ENCODE measurements at places on chromosomes 11 and 22. TPM values are rescaled to one million over a fixed set of nuclear protein-coding genes. Genes with fewer than 3 reads are reported as not detected.

LGR4 gene
- polyA plus RNA-seq, result 2.6 TPM

TMEM9B gene
- 120 TPM for polyA plus RNA-seq

TMEM41B gene
- 5.2 TPM for polyA plus RNA-seq

JAML gene
- polyA plus RNA-seq, result 1.4 TPM

C11orf97 gene
- not detected for polyA plus RNA-seq

KCNJ4 gene
- not detected for polyA plus RNA-seq

DNA sequence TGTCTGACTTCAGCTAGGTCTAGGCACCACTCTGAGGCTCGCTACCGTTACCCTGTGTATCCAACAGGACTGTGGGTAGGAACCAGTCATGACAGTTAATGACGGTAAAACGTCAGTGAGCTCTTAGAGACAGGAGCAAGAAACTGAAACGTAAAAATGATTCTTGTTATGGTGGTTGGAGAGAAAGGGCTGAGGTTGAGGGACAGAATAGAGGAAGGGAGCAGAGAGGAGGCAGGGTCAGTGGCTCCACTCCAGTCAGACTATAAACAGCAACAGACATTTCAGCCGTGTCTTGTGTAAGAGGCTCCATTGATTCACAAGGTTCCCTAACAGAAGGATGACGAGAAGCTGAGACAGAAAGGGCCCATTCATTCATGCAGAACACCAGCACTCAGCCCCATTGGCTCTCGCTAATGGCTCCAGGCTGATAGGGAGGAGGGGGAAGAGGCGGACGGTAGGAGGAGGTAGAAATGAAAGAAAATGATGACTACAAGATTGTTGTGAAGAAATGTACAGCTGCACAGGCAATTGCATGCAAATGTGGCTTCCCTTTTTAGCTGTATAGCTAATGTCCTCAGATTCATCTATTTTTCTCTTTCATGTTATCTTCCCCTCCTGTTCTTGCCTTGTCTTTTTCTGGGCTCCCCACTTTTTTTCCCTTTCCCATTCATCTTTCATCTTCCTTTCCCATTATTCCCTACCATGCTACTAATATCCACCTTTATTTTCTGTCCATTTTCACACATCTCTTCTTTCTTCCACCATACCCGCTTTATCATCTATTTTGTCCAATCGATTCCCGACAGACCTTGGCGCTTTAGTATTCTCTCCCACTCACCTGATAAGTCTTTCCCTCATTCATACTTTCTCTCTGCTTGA, 34.3 kb downstream of the ETS1 start:
- DNase-seq, result peak; percentile 90

- no peak for DNase-seq
Observed at GRCh38 chr11:2687782-2688191, 12.0 kb downstream of the KCNQ1OT1 start.

GRCh38 chr22:42299586-42300258, 29.3 kb upstream of the TCF20 start:
- DNase-seq, result peak; percentile 47

DNA sequence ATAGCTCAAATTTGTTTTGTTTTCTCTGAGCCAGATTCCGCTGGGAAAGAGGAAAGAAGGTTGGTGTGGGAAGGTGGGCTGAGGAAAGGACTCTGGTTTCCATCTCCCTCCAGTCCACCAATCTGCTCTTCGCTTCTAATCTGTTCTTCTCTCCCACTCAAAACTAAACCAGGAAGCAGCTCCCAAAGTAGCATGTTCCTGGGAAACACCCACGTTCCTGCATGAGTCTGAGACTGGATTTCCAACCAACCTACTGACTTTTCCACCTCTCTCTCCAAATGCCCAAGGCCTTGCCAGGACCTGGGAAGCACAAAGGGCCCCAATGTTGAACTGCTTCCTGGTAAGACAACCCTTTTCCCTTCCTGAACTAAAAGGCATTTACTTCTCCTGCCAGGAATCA, 110.2 kb downstream of the WT1 start:
- DNase-seq, result no peak

GRCh38 chr11:17930544-17931125, 82.2 kb downstream of the SERGEF start:
- no peak for DNase-seq

DNA sequence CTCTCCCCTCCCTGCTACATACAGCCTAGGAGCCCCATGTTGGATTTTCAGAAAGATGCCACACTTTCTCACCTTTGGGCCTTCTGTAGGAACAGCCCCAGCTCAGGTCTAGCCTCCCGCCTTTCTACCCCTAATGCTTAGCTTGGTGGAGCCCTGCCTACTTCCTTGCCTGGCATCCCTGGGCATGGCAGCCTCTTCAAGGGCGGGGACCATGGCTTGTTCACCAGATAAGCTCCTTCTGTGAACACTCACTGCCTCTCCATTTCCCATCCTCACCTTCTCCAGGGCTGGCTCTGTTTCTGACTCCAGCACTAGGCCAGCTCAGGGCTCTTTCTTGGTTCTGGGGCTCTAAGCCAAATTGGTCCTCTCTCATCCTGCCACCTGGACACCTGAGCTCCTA, 1.4 kb downstream of the SEPTIN3 start:
- no peak for DNase-seq

- DNase-seq, result no peak
Observed at GRCh38 chr11:67450796-67451657, 1.5 kb downstream of the GPR152 start.

- DNase-seq, result no peak
Observed at GRCh38 chr22:33518405-33518804, 401.9 kb downstream of the LARGE1 start.

DNA sequence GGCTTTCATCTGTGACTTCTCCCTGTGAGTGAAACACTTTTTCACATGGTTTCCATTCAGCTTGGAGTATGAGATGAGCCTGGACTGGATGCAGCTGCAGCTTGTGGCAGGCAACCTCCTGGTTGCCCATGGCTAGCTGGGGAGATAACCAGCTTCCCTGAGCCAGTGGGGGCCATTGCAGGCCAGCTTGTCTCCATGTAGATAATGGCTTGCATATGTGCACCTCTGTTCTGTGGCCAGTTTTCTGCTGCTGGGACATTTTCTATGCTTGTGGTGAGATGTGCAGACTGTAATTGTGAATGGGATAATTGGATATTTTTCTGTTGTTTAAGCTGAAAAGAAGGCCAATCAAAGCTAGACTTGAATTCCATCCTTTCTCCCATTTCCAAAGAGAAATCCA, 38.5 kb downstream of the INSC start:
- DNase-seq, result no peak

DNA sequence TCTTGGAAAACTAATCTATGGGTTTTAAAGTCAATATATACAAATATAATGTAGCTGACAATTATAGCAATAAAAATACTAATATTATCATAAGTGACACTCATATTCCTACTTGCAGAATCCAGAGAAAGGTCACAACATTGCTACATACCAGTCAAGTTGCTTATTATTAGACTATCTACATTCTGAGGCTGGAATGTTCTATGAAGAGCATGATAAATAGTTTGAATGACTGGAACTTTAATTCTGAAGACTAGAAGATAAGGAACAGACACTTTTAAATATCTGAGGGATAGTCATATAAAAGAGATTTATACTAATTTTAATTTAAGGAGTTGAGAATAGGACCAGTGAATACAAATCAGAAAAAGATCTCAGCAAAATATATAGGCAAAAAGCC, 146.0 kb downstream of the GUCY1A2 start:
- no peak for DNase-seq

DNA sequence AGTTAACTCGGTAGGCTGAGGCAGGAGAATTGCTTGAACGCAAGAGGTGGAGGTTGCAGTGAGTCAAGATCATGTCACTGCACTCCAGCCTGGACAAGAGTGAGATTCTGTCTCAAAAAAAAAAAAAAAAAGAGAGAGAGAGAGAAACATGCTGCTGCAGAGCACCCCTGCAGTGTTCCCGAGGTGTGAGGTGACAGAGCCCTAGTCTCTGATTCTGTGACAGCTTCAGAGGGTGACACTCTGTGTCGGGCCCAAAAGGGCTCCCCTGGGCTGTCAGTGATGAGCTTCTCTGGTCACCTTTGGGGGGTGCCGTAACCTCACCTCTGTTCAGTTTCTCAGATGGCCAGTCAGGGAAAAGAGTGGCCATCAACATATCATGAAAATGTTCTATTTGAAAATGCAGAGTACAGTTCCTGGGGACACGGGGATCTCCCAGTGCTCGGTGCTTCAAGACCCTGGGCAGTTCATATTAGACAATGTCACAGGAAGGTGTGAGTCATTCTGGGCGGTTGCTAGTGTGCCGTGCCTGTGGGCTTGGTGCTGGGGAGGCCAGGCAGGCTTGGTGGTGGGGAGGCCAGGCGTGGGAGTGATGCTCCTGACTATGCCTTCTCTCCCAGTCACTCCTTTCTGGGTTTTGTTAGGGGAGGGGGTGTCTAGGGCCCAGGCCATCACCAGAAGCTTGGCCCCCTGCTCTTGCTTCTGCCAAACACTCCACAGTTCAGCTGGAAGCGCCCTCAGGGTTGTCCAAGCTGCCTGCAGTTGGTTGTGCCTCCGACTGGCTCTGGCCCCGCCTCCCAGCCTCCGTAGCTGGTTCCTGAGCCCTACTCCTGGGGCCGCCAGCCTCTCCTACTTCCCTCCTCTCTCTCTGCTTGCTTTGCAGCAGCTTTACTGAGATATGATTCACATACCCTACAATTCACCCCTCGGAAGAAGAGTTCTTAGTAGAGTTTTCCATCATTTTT, 52.5 kb upstream of the CLDN5 start:
- no peak for DNase-seq

DNA sequence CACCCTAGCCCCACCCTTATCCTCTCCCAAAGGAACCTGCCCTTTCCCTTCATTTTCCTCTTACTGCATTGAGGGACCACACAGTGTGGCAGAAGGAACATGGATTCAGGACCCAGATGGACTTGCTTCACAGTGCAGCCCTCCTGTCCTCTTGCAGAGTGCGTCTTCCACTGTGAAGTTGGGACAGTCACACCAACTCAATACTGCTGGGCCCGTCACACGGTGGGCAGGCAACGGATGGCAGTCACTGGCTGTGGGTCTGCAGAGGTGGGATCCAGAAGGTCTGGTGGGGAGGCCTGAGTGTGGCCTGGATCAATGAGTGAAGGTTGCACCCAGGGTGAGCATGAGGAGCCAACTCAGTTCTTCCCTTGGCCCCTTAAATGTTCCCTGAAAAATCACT, 129.9 kb upstream of the B3GAT1 start:
- no peak for DNase-seq

- no peak for DNase-seq
Observed at GRCh38 chr22:35864545-35865165, 147.0 kb downstream of the APOL5 start.

DNA sequence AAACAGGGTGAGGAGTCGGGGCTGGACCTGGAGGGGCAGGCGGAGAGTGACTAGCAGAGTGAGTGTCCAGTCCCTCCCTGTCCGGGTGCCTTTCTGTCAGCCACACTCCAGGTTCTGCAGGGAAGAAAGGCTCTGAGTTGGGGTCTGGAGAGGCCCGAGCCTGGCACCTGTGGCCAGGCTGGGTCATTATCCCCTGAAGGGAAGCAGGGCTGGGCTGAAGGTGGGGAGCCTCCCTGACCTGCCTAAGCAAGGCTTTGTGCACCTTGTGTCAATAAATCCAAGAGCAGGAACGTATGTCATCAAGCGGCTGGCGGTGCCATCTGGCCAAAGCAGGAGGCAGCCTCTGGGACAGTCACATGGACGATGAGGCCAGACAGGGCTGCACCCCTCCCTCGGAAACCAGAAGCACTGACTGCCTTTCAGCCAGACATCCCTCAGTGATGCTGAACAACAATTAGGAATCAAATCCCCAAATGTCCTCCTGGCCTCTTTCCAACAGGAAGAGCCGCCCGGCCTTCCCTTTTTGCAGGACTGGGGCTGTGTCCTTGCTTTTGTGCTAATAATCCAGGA, 73.9 kb upstream of the FGF3 start:
- DNase-seq, result no peak

- no peak for DNase-seq
Observed at GRCh38 chr22:45615364-45615763, 56.3 kb upstream of the ATXN10 start.

DNA sequence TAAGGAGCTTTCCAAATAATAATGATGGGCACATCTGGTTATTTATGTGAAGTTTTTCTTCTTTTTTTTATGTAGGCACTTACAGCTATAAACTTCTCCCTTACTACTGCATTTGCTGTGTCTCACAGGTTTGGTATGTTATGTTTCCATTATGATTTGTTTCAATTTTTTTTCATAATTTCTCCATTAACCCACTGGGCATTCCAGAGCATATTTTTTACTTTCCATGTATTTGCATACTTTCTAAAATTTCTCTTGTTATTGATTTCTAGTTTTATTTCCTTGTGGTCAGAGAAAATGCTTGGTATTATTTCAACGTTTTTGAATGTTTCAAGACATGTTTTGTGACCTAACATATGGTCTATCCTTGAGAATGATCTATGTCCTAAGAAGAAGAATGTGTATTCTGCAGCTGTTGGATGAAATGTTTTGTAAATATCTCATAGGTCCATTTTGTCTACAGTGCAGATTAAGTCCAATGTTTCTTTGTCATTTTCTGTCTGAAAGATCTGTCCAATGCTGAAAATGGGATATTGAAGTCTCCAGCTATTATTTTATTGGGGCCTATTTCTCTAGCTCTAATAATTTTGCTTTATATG, 362.1 kb downstream of the DDX10 start:
- DNase-seq, result no peak

DNA sequence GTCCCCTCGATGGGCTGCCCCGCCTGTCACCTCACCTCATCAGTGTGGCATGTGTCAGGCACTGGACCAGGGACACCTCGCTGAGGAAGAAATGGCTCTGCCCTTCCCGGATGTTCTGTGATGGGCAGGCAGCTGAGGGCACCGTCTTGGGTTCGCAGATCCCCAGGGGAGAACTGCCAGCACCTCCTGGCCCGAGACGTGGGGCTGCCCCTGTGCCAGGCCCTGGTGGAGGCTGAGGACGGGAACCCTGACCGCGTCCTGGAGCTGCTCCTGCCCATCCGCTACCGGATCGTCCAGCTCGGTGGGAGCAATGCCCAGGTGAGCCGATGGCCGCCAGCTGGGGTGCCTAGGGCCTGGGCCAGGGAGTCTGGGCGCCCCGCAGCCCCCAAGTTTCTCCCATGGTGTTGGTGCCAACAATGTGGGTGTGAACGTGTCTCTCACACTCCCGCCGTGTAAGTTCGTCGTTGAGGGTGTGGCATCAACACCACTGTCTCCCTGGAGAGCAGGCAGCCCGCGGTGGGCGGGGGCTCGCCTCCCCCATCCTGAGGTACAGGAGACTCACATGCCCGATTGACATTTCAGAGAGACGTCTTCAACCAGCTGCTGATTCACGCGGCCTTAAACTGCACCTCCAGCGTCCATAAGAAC, 7.3 kb upstream of the GTSE1 start:
- DNase-seq, result no peak

Measured in naive B cell (primary cell).